Activated CD4-positive, alpha-beta T cell treated with anti-CD3 and anti-CD28 coated beads, Interleukin-2, Interleukin-4, amounts not matched to agents 100 ng/mL and 50 ng/mL, durations not matched to agents 16 hours and 8 hours (primary cell): ENCODE measurements at places on chromosomes 13 and 19.
A peak's percentile ranks its signal among the peaks of the same experiment; 100 is the strongest.

DNA sequence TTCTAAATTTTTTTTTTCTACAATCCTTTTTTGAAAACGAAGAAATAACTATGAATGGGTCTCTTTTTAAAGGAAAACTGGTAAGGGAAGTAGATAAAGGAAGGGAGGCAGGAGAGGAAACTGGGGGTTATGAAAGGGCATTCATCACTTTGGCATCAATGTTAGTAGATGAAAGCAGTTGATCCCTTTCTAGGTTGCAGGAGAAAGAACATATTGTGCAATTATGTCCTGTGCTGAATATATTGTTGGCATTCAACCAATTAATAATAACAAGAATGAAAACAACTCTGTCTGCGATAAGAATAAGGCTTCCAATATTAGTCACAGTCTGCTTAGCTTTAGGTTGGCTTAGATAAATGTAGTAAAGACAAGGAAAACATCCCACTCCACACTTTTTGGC is 796.8 kb upstream of the KLHL1 start:
- DNase-seq = no peak

DNA sequence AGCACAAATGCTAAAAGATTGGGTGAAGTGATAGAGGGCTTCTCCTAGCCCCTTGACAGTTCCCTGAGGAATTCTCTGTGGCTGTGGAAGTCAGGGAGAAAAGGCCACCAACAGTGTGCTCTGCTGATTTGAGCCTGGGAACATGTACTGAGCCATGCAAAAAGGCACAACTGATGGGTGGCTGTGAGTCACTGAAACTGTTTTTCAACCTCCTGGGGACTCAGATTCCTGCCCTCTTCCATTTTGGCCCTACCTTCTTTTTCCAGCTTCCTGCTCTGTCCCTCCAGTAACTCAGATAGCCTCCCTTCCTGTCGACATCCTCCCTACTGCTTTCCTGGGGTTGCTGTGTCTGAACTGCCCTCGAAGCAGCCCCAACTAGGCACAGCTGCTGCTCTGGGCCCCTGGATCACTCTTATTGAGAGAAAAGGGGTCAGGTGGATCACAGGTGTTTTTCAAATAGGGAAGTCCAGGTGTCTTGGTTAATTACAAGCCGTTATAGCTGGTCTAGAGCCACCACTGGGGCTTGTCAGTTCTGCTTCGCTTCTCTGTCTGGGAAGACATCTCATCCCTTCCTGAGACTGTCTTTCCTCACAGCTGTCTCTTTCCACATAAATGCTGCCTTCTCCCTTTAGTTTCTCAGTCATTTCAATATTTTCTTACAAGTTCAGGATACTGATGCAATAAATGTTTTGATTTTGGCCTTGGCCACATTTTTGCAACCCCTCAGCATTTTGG is 13.7 kb downstream of the FAM124A start:
- no peak for DNase-seq

GRCh38 chr19:18119717-18120105 is 22.1 kb downstream of the MAST3 start:
- DNase-seq = peak; percentile 56

DNA sequence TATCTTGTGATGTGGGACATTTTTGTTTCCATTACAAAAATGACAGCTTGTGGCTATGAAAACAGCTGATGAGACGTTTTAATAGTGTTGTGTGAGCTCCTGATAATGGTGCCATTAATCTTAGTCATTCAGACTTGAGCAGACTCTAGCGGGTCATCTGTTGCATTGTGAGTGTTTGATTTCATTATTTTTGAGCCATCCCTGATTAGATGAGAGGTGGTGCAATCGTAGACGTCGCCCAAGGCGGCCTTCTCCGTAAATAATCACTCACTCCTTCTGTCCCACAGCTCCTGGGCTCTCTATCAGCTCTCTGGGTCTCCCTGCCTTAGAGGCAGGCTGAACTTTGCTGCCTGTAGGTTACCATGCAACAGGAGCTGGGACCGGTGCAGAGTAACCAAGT is 528.0 kb upstream of the SGCG start:
- no peak for DNase-seq

DNA sequence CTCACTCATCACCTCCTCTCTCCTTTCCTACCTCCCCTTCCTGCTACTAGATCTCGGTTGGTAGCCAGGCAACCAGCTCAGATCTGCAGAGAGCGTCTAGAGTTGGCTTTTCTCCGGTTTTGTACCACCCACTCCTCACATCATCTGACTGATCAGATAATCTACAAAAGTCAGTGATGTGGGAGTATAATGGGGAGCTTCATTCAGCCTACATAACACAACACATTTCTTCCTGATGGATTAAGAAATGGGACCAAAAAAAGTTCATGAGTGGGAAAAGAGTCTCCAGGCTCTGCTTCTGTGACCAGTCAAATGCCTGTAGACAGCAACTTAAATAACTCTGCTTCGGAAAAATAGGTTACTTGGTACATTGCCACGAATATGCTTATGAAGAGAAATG is 279.8 kb downstream of the DCLK1 start:
- DNase-seq = no peak

DNA sequence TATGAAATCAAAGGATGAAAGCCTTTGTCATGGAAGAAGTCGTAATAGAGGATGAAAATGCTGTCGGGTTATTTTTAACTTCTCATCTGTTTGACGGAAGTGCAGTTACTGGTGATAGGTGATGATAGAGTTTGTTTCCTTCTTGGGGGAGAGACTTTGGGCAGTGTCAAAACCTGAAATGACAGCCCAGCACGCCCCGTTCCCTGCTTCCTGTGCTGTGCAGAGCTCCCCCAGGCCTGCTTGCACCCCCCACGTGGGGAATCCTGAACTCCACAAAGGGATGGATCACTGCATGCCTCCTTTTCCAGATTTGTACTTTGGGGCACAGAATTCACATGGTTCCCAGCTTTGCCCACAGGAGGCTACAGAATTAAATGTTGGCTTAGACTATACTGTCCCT is 102.7 kb downstream of the ATP11A start:
- DNase-seq = no peak

GRCh38 chr19:48539503-48540096 is 12.4 kb upstream of the SULT2B1 start:
- DNase-seq = no peak

- DNase-seq = peak; percentile 37
Observed at GRCh38 chr19:42563352-42564210, 31.1 kb downstream of the CEACAM8 start.
